ENCODE measurements at places on chromosomes 2 and 18. TPM values are rescaled to one million over a fixed set of nuclear protein-coding genes. Genes with fewer than 3 reads are reported as not detected.

FBXO15 gene
- polyA plus RNA-seq, result not detected

DNA sequence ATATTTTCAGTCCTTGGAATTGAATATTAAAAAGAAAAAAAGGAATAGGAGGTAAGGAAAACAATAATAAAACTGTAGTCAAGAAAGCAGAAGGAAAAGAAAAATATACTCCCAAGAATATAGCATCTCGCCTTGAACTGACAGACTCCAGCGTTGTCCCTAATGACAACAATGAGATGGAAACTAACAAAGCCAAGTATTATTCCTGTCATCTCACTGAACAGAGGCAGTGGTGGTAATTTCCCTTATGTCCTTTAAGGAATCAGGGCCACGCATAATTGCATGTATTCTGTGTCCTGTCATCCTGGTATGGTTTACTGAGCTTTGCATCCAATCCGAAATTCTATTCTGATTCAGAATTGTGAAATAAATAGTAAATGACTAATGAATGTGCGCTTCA is 158.9 kb downstream of the LRRTM4 start:
- H3K4me1 ChIP-seq, result no peaks in the 10 kb centered on the region
- no peak overlapping the region for H3K27ac ChIP-seq
- H3K36me3 ChIP-seq, result no peaks in the 10 kb centered on the region
- no peaks in the 10 kb centered on the region for H3K27me3 ChIP-seq

- no peaks in the 10 kb centered on the region for H3K27me3 ChIP-seq
- peaks cover 76% of the 10 kb centered on the region for H3K36me3 ChIP-seq
- H3K4me3 ChIP-seq, result no peak overlapping the region
- H3K27ac ChIP-seq, result no peak overlapping the region
- no peaks in the 10 kb centered on the region for H3K4me1 ChIP-seq
- DNase-seq, result no peak
Observed at GRCh38 chr2:200943527-200944105, 19.8 kb downstream of the ORC2 start.

- peaks cover 26% of the 10 kb centered on the region for H3K4me1 ChIP-seq
- peaks cover 55% of the 10 kb centered on the region for H3K27me3 ChIP-seq
- peak overlapping the region; percentile 68 for H3K4me3 ChIP-seq
- H3K27ac ChIP-seq, result no peak overlapping the region
- no peaks in the 10 kb centered on the region for H3K36me3 ChIP-seq
- DNase-seq, result no peak
Observed at GRCh38 chr2:147846412-147847081, 1.7 kb downstream of the ACVR2A start.

- peaks cover 26% of the 10 kb centered on the region for H3K4me1 ChIP-seq
- H3K4me3 ChIP-seq, result no peak overlapping the region
- H3K27me3 ChIP-seq, result no peaks in the 10 kb centered on the region
- H3K36me3 ChIP-seq, result no peaks in the 10 kb centered on the region
- DNase-seq, result peak; percentile 85
Observed at GRCh38 chr2:12493031-12493513, 223.7 kb upstream of the TRIB2 start.

All from CD14-positive monocyte (primary cell).